ENCODE measurements at places on chromosomes 3 and 15.
A peak's percentile ranks its signal among the peaks of the same experiment; 100 is the strongest.

DNA sequence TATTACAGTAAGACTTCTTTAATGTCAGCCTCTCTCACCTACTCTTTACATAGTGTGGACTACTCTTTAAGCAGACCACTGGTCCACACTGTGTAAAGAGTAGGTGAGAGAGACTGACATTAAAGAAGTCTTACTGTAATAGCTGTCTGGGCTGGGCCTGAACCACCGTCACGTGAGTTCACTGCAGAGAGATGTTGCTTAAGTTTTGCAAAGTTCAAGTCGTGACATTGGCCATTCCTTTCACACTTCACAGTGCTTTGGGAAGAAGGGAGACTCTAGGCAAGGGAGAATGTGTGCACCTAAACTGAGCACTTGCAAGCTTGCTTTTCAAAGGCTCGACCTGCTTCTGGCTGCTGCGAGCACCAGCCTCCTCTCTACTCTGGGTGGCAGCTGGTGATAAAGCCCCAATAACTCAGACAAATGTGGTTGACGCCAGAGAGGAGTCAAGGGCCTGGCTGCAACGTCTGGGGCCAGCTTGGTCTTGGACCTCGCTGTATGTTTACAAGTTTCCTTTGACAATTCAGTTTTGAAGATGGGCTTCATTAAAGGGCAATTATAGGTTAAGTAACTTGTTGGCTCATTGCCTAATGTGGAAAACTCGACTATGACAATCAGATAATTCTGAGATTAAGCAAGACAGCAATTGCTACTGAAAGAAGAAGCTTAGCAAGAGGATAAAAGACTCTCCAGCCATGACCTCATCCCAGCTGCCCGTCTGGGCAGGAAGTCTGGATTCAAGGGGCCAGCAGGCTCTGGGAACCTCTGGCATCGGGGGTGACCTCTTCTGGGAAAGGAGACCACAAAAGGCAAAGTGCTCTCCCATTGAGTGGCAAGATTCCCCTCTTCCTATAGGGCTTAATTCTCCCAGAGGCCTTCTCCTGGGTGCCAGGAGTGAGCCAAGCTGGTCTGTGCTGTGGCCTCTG is 242.1 kb upstream of the TLE3 start:
- DNase-seq, result no peak

DNA sequence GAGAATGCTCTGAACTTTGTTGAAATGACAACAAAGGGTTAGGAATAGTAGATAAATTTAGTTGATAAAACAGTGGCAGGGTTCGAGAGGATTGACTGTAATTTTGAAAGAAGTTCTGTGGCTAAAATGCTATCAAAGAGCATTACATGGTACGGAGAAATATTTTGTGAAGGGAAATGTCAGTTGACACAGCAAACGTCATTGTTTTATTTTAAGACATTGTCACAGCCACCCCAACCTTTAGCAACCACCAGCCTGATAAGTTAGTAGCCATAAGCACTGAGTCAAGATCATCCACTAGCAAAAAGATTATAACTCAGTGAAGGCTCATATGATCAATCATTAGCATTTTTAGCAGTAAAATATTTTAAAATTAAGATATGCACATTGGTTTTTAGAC is 8.7 kb upstream of the ST3GAL6 start:
- DNase-seq, result no peak

GRCh38 chr3:52934630-52935530 is 37.5 kb upstream of the STIMATE start:
- peak; percentile 10 for DNase-seq

DNA sequence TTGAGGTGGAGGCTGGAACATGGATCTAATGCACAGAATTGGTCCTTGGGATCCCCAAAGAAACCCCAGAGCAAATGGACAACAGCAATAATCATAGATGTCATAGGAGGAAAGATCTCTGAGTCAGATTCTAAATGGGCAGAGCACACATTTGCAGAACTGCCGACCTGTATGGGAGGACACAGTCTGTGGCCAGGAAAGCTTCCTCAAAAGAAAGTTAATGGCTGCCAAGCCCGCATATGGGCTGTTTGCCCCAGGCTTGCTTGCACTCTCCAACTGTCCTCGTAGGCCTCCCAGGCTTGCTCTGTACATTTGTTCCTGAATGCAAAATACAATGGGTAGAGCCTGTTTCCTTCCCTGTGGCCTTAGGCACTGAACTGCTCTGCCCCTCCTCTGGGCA is 102.0 kb upstream of the PLXNA1 start:
- DNase-seq, result no peak
